ENCODE measurements at places on chromosomes 7 and 10.

DNA sequence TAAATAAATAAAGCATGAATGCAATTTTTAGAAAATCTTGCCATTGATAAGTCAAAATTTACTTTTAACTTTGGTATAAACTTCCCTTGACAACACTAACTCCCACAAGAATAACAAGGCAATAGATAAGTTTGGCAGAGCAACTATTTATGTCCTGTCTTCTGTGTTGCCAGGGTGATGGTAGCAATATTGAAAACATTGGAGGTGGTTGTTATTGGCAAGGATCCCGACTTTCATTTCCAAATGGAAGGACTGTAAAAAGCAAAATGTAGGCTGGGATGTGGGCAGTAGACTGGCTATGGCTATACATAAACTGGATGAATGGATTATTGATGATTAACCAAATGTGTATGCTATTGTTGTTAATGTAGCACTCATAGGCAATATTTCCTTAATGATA is 134.9 kb upstream of the CACNA2D1 start:
- DNase-seq: peak; percentile 47

DNA sequence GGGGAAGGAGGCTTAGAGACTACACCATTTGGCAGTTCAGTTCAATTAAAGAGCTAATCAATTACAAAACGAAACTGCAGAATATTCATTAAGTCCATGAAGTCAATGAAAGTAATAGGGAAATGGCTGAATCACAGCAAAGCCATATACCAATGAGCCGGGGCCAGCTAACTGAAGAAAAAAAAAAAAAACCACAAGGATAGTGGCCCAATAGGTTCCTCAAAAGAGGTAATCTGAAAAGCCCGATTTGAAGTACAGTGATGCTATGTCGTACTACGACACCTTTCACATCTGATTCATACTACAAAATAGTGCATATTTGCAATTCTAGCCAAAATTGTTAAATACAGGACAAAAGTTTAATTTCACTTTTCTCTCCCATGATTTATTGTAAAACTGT is 2.5 kb downstream of the ARHGAP12 start:
- peak; percentile 11 for DNase-seq

GRCh38 chr7:86928308-86928707 is 131.1 kb downstream of the ELAPOR2 start:
- DNase-seq: no peak

GRCh38 chr7:13963925-13964324 is 25.5 kb downstream of the ETV1 start:
- no peak for DNase-seq

DNA sequence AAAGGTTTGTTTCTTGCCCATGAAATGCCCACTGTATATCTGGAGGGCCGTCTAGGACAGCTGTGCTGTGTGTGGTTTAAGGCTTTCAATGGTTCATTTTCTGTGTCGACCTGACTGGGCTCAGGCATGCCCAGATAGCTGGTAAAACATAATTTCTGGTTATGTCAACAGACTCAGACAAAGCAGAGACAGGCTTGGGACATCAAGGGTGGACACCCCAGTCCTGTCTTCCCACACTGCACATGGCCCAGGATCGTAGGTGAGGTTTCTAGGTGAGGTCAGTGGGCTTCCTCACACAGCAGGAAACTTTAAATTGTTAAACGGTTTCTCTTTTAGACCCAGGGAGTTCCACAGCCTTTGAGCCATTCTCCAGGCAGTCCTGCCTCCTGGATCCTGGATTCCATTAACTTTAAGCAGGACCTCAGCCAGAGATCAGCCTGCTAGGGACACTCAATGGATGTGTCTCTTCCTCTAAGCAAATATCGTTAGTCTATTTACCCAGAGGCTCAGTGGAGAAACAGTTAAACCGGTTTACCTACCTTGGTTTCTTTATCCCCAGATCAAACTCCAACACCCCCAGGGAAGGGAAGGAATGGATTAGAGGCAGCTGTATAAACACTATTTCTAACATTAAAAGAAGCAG is 66.4 kb downstream of the ST8SIA6 start:
- no peak for DNase-seq

DNA sequence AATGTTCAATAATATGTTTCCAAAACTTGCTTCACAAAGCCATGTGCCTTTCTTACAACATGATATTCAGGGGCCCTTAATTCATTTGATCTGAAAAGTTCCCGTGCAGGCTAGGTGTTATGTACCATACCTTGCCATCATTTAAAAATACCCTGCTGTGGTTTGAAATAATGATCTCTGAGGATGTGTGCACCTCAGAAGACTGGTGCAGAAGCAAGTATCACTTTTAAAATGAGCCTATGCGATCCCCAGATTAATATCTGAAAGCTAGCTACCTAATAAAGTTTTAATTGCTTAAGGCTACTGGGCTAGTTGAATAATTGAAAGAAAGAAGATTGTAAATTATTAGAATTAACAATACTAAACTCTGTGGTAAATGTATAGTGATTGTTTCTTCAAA is 262.4 kb downstream of the CDK14 start:
- no peak for DNase-seq

DNA sequence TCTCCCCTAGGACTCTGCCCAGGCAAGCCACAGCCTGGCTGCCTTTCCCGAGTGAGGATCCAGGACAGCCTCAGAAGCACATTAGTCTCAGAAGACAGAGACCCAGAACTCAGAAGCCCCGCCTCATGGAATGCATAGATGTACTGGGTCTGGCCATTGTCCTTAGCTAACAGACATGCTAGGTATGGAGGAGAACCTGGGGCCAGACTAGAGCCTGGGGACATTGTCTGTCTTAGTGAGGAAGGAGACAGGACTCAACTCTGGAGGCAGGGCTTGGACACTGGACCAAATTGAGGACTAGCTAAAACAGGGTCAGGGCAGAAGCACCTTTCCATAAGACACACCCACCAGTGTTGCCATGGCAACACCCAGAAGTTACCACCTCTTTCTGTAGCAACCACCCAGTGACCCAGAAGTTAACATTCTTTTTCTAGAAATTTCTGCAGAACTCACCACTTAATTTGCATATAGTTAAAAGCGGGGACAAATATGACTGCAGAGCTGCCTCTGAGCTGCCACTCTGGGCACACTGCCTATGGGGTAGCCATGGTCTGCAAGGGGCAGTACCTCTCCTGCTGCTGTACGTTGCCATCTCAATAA is 27.5 kb downstream of the TLX1 start:
- DNase-seq: no peak
